ENCODE measurements at places on chromosomes 12 and 14.

GRCh38 chr12:131682510-131682895, 28.4 kb upstream of the SFSWAP start:
- DNase-seq: no peak

GRCh38 chr14:95597784-95598211, 62.9 kb downstream of the GLRX5 start:
- no peak for DNase-seq

- peak; percentile 92 for DNase-seq
Observed at GRCh38 chr14:23640524-23641141, 4.5 kb downstream of the DHRS2 start.

DNA sequence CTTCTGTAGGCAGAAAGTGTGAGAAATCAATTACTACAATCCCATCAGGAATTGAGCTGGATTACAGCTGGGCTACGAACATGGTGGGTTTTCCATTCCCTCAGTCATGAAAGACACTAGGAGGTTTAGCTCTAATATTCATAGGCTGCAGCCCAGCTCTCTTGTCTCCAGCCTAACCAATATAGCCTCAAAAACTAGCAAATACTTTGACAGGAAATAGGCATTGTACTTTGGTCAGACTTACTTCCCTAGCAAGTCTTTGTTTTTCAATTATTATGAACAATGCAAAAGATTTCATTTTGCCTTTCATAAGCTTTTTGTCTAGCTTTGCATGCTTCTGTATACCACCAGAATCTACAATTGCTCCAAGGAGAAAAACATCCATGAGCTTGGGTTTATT, 296.2 kb downstream of the GPHN start:
- DNase-seq: no peak

DNA sequence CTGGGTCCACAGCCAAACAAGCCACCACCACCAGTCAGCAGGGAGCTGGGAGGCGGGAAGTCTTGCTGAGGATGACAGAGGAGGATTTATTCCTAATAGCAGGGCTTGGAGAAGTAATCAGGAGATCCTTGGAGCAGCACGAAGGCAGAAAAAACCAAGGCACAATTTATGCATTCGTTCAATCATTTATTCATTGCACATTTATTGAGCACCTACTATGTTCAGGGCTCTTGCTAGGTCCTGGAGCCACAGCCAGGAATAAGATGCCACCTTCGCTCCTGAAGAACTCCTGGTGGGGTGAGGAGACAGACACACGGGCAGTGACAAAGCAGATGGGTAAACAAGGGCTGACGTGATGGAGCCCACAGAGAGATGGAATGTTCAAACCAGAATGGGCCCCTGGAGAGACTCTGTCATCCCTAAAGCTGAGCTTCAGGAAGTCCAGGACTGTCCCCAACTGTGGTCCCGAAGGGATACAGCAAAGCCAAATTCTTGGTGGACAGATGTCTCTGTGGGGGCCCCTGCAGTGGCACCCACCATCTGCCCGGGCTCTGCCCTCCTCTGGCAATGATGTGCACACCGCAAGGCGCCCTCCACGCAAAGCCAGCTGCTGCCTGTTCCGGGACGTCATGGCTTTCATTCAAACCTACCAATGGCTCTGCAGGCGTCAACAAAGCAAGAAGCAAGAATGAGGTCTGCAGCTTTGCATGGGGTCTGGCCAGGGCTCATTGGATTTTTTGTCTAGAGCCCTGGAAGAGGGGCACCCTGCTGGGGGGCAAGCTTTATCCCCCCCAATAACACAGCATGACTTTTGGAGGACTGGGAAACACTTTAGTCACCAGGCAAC, 3.0 kb upstream of the TESC start:
- DNase-seq: no peak

- DNase-seq: no peak
Observed at GRCh38 chr14:51087031-51087441, 7.9 kb downstream of the TRIM9 start.

DNA sequence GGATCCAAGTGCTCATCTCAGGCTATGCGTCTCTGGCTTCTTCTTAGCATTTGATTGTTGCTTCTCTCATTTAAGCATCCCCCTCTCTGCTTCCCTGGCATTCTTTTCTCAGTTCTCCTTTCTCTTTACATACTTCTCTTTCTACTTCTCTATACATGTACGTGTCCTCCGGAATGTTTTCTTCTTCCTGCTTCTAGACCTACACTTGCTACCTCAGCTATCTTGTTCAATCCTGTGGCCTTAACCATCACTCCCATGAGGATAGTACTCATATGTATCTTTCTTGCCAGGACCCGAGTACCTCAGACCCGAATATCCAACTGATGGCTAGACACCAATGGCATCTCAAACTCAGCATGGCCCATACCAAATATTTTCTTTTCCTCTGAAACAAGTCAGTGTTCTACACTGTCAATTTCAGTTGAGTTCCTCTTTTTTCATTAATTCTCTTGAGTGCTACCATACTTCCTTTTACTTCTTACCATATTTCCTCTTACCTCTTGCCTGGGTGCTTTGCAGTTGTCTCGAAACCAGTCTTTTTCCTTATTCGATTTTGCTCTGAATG, 115.1 kb upstream of the SLC38A2 start:
- no peak for DNase-seq

GRCh38 chr12:6322969-6323339, 12.5 kb downstream of the PLEKHG6 start:
- DNase-seq: no peak

- DNase-seq: no peak
Observed at GRCh38 chr12:24349051-24349799, 399.8 kb upstream of the SOX5 start.

- DNase-seq: no peak
Observed at GRCh38 chr12:41213648-41214047, 25.5 kb downstream of the PDZRN4 start.

GRCh38 chr14:105865904-105866840, 339.8 kb downstream of the TMEM121 start:
- DNase-seq: no peak

DNA sequence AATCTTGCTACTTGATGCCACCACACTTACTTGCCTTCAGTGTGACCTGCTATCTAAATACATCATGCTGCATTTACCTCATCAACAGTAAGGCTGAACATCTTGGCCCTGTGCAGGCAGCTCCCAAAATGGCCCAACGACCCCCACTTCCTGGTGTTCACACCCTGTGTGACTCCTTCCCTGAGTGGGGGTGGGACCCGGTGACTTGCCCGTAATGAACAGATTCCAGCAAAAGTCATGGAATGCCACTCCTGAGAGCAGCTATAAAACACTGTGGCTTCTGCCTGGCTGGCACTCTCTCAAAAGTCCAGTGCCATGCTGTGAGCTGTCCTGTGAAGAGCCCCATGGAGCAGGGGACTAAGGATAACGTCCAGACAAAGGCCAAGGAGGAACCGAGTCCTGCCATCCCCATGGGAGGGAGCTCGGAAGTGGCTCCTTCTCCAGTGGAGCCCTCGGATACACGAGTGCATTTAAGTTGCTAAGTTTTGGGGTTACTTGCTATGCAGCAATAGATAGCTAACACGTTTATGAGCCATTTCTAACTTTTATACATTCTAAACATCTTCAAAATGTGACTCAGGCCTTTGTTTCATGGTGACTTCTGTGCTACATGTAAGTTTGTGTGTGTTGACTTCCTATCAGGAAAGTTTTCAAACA, 33.0 kb downstream of the P2RX2 start:
- no peak for DNase-seq

DNA sequence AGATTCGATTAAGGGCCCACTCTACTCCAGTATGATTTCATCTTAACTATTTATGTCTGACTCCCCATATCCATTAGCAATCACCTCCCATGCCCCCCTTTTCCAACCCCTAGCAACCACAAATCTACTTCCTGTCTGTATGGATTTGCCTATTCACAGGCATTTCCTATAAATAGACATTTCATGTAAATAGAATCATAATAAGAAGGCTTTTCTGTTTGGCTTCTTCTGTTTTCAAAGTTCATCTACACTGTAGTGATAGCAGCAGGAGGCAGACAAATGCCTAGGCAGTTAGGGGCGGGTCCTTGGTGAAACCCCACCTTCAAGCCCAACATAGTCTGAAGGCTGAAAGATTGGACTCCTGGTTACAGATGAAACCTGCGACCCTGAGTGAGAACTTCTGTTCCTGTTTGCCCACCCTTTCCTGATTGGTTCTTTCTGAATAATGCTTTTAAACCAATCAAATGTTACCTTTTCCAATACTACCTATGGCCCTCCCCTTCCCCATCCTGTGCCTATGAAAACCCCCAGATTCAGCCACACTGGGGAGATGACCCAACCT, 62.1 kb upstream of the HECTD1 start:
- DNase-seq: no peak

DNA sequence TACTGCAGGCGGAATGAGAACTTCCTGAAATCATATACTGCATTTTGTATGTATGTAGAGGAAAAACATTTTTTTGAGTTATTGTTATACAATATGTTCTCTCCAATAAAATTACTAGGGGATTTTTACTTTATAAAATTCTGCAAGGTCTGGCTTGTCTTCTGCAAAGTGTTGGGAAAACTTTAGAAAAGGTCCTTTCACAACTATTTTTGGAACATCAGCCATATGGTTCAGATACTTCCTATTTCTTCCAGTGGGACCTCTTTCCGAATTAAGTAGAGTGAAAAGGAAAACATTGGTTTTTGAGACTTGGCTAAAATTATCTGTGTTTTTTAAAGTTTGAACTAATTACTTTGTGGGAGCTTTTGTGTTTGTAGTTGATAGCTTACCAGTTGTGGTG, 52.7 kb downstream of the DAAM1 start:
- DNase-seq: no peak

- no peak for DNase-seq
Observed at GRCh38 chr12:62848418-62848817, 86.5 kb downstream of the PPM1H start.

DNA sequence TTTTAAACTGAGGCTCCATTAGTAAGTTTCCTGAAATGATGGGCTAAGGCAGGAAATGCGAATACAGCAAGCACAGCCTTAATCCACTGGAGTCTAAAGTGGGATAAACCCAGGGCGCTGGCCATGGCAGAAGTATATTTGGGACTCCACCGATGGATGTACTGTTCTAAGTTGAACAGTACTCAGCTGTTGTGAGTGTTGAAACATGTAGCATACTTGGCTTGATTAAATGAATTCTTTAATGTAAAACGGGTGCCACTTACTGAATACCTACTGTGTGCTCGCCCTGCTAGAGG, 996 bp downstream of the SSPN start:
- DNase-seq: peak; percentile 17

DNA sequence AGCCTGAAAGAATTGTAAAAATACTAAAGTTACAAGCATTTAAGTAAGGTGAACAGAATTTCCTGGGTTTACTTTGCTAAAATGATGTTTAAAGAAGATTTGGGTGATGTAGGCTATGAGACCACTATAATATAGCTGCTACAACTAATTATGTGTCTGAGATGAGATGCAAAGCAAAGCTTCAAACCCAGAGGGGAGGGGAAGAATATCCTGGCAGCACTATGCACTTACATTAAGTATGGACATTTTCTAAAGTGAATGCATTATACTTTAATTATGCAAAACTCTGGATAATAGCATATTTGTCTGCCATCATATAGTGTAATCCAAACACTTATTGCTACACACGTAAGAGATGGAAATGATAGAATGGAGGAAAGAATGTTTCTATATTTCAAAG, 1003.7 kb downstream of the GALC start:
- DNase-seq: no peak

DNA sequence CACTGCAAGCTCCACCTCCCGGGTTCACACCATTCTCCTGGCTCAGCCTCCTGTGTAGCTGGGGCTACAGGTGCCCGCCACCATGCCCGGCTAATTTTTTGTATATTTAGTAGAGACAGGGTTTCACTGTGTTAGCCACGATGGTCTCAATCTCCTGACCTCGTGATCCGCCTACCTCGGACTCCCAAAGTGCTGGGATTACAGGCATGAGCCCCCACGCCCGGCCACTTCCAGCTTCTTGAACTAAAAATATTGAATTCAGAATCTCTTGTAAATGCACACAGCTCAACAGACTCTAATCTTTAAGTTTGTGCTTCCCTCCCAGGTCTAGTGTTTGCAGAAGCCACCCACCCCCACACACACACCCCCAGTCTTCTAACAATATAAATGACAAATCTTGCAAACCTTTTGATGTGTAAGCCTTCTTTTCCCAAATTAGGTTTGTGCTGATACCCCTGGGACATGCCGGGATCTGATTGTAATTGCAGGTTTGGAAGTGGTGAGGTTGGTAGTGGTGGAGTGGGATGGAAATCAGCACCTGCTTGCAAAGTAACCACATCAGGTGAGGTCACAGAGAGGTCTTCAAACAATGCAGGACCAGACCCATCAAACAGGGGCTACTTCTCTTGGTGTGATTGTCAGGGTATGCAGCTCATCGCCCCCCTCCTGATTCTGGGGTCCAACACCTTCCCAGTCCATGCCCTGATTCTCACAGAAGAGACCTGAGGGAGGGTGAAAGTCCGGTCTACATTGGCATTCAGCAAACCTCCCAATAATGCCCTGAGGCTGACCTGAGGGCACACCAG, 51.4 kb upstream of the GPR132 start:
- no peak for DNase-seq

GRCh38 chr12:100576331-100577036, 3.0 kb downstream of the GAS2L3 start:
- peak; percentile 43 for DNase-seq

DNA sequence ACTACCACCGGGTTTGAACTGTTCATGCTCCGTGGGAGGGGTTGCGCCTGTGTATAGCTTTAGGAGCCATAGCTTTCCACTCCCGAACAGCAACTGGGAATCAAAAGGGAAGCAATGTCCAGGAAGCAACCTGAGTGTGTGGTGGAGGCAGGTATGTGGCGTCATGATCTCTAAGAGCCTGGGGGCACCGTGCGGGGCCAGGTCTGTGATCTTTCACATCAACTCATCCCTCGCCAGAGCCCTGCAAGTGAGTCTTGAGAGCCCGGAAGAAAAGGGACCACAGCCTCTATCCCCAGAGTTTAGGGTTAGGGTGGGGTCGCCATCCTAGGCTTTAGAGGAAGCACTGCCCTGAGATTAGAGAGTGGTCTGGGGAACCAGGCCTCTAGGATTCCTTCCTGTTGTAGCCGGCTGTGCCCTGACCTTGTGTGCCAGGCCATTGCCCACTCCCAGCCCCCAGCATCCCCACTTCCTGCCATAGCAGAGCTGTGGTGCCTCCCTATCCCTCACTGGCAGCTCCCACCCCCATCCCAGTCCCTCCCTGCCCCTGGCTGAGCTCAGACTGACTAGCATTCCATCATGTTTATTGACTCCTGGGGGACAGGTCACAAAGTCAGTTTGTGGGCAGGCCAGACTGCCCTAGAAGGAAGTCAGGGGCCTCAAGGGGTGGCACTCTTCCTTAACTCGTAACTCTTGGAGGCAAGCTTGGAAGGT, 745 bp upstream of the ADCY4 start:
- DNase-seq: no peak

GRCh38 chr12:77540097-77540496, 290.6 kb upstream of the NAV3 start:
- no peak for DNase-seq

DNA sequence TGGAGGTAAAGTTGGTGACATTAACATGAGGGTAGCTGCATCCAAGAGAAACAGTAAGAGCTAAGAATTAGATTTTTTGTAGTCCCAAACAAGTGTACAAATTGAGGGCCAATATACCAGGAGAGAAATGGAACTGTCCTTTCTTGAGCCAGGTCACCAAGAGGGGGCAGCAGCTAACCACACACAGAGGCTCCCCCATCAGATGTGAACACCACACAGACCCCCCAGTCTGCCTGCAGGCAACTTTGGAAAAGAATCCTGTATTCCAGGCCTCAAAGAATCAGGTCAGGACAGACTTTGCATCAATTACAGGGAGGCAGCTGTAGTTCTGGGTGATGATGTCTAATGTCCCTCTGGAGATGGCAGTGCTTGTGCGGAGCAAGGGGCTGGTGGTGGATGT, 77.9 kb downstream of the SPTB start:
- no peak for DNase-seq
